Stimulated activated CD8-positive, alpha-beta memory T cell treated with anti-CD3 and anti-CD28 coated beads, Interleukin-7, amount 100 ng/mL, for 1 hour (primary cell): ENCODE measurements at places on chromosomes 5 and 9.

DNA sequence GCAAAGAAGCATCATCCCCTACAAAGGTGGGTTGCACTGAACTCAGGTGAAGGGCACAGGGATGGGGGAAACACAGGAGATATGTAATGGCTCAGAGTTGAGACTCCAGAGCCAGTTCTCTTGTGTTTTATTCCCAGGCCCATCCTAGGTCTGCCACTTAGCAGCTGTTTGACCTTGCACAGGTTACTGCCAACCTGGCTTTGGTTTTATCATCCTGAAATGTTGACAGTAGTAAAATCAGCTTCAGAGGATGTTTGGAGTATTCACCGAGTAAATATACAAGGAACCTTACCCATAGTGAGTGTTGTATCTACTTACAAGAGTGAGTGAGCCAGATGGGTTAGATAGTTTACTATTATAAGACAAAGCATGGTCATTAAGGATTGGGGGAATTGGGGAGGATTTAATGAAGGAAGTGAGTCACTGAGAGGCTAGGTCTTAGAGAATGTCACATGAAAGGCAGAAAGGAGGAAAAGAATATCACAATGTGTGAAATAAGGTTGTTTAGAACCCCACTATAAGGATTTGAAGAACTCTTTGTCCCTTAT lies 141.3 kb downstream of the MAN2A1 start:
- no peak for DNase-seq

- DNase-seq: no peak
Measured at GRCh38 chr5:172790496-172790889, 19.5 kb upstream of the DUSP1 start.

GRCh38 chr9:91757782-91758181 lies 192.2 kb downstream of the ROR2 start:
- no peak for DNase-seq

GRCh38 chr9:32596096-32596865 lies 23.3 kb upstream of the NDUFB6 start:
- no peak for DNase-seq

GRCh38 chr9:20070336-20070735 lies 281.5 kb upstream of the SLC24A2 start:
- no peak for DNase-seq

- no peak for DNase-seq
Measured at GRCh38 chr5:54900984-54901725, 84.2 kb downstream of the ESM1 start.

GRCh38 chr9:34125681-34126206 lies 754 bp downstream of the DCAF12 start:
- no peak for DNase-seq

GRCh38 chr9:120654272-120654671 lies 60.0 kb downstream of the MEGF9 start:
- no peak for DNase-seq

GRCh38 chr5:174090129-174090528 lies 44.6 kb downstream of the NSG2 start:
- DNase-seq: no peak

DNA sequence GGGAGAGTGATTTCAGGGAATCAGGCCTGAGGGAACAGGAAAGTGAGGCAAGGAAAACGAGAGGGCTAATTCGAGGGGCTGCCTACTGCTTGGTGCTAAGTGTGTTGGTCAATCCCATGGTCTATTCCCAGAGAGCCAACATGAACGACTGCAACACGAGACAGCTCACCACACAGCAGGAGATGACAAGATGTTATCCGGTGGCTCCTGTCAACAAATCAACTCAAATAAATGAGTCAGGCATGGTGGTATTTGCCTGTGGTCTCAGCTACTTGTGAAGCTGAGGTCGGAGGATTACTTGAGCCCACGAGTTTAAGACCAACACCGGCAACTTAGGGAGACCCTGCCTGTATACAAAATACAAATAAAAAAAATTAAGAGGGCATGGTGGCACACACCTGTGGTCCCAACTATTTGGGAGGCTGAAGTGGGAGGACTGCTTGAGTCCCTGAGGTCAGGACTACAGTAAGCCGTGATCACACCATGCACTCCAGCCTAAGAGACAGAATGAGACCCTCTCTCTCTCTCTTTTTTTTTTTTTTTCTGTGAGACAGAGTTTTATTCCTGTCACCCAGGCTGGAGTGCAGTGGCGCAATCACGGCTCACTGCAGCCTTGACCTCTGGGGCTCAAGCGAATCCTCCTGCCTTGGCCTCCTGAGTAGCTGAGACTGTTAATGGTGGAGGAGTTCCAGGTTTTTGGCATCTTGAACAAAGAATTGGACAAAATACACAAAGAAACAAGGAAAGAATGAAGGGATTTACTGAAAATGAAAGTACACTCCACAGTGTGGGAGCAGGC lies 9.0 kb upstream of the FAF2 start:
- DNase-seq: no peak
